ENCODE measurements at places on chromosomes 4 and X. TPM values are rescaled to one million over a fixed set of nuclear protein-coding genes. Genes with fewer than 3 reads are reported as not detected.

GRCh38 chrX:142998447-142999198 is 27.1 kb upstream of the SPANXN4 start:
- no peak for DNase-seq

The NUDT11 gene
- 1.4 TPM for total RNA-seq

DNA sequence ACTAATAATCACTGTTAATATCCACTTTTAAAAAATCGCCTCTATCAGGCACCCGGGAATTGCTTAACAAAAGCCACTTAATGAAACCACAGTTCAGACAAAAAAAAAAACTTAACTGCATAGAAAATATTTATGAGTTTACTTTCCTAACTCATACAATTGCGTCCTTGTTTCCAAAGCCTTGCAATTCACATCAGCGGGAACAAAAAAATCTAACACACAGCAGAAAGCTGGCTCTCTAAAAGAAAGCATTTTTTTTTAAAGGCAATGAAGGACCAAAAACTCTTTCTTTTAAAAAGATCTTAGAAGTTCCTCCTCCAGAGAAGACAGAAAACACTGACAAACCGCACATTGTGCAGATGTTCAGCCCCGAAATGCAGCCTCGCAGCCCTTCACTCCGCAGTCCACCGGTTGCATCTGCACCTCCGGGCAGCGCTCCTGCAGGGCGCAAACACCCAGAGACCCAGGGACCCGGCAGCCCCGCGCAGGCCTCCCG is 812 bp downstream of the FAT1 start:
- DNase-seq: no peak

GRCh38 chr4:13516315-13516860 is 27.9 kb downstream of the NKX3-2 start:
- DNase-seq: no peak

DNA sequence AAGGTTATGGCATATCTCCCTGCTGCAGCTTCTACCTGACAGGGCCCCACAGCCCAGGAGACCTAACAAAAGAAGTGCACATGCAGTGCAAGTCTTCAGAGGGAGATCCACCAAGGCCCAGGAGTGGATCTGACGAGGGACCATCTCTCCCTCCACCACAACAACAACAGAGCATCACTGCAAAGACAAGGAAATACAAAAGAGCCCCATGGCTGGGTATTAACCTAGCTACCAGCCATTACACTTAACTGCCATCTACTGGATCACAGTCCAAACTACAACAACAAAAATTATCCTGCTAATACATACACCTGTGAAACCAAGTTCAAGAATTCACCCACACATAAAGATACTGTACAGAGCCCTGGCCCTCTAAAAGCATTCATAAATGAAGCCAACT is 280.2 kb upstream of the SLC7A11 start:
- DNase-seq: no peak

Measured in breast epithelium (tissue), 4 donors.